ENCODE measurements at places on chromosomes 5 and 9.
A peak's percentile ranks its signal among the peaks of the same experiment; 100 is the strongest.

GRCh38 chr5:81226949-81227348 is 6.2 kb upstream of the CKMT2 start:
- no peak for DNase-seq

DNA sequence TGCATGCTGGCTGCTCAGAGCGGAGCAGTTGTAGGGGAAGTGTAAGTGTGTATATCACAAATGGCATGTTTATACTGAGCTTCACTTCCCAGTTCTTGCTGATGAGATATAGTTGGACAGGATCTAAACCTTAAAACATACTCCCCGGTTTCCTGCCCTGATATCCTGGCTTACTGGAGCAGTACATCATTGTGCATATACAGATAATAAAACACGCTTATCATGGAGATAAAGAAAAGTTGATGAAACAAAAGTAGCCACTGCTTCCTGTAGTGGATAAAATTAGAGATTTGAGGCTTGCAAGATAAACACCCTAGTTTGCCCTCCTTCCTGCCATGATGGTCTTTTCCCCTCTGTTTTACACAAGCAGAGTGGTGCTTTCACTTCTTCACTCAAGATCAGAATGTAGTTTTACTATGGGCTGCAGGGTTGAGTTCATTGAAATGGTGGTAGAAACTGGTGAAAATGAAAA is 15.0 kb downstream of the NPR3 start:
- DNase-seq = no peak

DNA sequence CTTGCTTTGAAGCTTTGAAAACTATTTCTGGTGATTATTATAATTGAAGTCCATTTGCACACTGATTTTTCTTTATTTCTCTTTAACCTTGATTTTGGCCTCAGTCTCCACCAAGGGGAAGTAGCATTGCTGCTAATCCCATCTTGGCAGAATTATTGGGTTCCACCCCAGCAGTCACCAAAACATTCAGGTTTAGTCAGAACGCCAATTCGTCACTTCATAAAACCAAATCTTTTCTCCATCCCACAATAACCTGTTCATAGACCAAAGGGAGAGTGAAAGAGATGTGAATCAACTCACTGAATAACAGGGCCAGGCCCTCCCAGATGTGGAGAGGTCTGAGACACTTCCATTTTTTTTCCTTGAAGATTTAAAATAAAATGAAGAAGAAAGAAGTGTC is 95.1 kb upstream of the VCAN start:
- DNase-seq = no peak

GRCh38 chr5:98775246-98776065 is 2.0 kb downstream of the RGMB start:
- no peak for DNase-seq

- no peak for DNase-seq
Observed at GRCh38 chr9:89953824-89954615, 349.2 kb downstream of the GADD45G start.

GRCh38 chr5:56167519-56167918 is 65.6 kb downstream of the ANKRD55 start:
- DNase-seq = no peak

GRCh38 chr9:134443174-134444037 is 117.2 kb downstream of the RXRA start:
- DNase-seq = peak; percentile 94

- no peak for DNase-seq
Observed at GRCh38 chr5:110324876-110325275, 401.6 kb downstream of the TMEM232 start.

DNA sequence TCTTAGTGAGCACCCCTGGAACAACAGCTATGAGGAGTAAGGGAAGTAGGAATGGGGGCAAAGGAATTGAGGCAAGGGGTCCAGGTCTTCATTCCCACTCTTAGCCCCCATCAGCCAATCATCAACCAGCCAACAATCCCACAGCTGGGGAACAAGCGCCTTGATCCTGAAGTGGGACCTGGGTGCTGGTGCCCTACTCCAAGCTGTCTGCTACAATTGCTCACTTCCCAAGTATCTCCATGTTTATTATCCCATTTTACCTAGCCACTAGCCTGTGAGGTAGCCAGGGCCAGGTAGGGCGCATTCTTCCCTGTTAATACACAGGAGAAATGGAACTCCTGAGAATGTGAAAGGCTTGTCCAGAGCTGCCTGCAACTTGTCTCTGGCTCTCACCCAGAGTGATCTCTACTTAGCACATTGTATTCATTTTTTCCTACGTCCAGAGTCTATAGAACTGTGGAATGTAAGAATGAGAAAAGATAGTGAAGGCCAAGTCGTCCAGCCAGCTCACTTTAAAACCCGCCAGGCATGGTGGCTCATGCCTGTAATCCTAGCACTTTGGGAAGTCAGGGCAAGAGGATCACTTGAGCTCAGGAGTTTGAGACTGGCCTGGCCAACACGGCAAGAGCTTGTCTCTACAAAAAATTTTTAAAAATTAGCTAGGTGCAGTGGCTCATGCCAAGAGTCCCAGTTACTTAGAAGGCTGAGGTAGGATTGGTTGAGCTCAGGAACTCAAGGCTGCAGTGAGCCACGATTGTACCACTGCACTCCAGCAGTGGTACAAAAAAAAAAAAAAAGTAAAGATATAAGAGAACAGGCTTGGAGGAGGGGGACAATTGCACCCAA is 6.2 kb upstream of the DNAJC18 start:
- DNase-seq = peak; percentile 80

GRCh38 chr5:141788296-141788970 is 89.8 kb downstream of the PCDH1 start:
- no peak for DNase-seq

- DNase-seq = no peak
Observed at GRCh38 chr5:143124593-143124992, 278.9 kb downstream of the NR3C1 start.

GRCh38 chr9:106745876-106746275 is 117.1 kb upstream of the ZNF462 start:
- no peak for DNase-seq

GRCh38 chr9:127522727-127523126 is 71.4 kb downstream of the LRSAM1 start:
- peak; percentile 79 for DNase-seq

GRCh38 chr5:102451082-102451481 is 47.7 kb downstream of the SLCO6A1 start:
- DNase-seq = no peak

GRCh38 chr9:73157811-73158210 is 6.1 kb downstream of the ANXA1 start:
- no peak for DNase-seq
